ENCODE measurements at places on chromosomes 4 and X.

DNA sequence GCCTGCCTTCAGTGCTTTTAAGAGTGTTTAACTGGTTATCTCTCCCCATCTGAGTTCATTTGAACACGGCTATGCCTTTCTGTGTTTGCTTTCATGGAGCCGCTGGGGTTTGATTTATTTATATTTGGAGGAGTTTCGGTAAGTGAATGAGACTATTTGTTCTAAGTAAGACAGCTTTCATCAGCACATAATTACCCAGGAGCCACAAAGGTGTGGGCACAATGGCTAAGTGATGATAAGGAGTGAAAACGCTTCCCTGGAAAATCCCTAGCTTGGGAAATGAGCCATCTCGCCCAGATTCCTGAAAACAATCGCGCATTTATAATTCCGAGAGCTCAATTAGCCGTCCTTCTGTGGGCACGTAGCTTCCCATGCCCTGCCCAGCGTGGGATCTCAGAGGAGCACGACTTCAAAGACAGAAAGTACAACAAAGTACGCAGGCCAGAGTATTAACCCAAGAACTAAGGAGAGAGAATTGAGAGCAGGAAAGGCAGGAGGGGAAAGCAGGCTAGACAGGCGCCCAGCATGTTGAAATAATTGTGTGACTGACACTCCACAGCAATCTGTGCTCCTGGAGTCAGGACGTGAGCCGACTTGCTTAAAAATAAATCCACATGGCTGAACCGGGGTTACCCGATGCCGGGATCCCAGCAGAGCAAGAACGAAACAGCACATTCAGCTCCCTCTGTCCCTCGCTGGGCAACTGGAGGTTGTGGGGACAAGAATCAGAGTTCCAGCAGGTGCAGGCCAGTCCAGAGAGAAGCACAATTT, 99.0 kb downstream of the DHRSX start:
- no peak for DNase-seq

- DNase-seq, result no peak
These were observed 35.1 kb upstream of the PPP2R3B start for GRCh38 chrX:421646-422391.

GRCh38 chr4:107292979-107293378, 256.9 kb upstream of the DKK2 start:
- no peak for DNase-seq

- DNase-seq, result no peak
These were observed 141.4 kb upstream of the SMIM10 start for GRCh38 chrX:134849390-134849789.

- no peak for DNase-seq
These were observed 7.7 kb downstream of the NKX3-2 start for GRCh38 chr4:13536607-13537006.

DNA sequence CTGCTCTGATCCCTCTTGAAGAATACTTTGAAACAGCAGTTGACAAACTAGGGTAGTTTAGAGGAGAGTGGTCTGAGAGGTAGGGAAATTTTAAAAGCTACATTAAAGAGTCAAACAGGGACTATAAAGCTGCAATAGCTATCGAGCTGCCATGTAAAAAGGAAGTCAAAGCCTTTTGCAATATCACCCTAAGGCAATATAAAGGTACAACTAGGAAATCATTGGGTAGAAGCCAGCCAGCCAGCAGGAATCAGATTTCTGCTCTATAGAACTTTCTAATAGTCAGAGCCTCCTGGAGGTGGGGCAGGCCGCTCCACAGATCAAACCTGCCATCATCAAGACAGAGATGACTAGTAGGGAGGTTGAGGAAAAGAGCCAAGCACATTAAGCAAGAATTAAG, 15.2 kb upstream of the PHOX2B start:
- no peak for DNase-seq

DNA sequence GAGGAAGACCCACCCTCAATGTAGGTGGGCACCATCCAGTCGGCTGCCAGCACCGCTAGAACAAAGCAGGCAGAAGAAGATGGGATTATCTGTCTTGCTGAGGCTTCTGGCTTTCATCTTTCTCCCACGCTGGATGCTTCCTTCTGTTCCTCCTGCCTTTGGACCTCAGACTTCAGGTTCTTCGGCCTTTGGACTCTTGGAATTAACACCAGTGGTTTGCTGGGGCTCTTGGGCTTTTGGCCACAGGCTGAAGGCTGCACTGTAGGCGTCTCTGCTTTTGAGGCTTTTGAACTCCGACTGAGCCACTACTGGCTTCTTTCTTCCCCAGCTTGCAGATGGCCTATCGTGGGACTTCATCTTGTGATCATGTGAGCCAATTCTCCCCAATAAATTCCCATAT, 55.1 kb downstream of the PDLIM5 start:
- no peak for DNase-seq

DNA sequence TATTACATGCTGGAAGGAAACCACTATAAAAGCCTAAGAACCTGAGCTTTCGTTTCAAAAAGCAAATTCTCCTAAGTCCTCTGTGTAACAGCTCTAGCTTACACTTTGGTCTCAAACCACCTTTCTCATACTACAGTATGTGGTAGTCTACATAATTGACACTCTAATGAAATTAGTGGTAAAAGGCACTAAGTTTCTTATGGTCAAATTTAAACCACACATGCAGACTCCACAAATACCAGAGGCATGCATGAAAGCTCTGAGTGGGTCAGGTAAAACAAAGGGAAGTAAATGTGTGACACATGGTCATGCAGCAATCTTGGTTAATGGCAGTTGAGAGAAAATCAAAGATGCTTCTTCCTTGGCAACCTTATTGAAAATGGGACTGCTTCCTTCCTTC, 187.8 kb downstream of the CCNG2 start:
- DNase-seq, result no peak

DNA sequence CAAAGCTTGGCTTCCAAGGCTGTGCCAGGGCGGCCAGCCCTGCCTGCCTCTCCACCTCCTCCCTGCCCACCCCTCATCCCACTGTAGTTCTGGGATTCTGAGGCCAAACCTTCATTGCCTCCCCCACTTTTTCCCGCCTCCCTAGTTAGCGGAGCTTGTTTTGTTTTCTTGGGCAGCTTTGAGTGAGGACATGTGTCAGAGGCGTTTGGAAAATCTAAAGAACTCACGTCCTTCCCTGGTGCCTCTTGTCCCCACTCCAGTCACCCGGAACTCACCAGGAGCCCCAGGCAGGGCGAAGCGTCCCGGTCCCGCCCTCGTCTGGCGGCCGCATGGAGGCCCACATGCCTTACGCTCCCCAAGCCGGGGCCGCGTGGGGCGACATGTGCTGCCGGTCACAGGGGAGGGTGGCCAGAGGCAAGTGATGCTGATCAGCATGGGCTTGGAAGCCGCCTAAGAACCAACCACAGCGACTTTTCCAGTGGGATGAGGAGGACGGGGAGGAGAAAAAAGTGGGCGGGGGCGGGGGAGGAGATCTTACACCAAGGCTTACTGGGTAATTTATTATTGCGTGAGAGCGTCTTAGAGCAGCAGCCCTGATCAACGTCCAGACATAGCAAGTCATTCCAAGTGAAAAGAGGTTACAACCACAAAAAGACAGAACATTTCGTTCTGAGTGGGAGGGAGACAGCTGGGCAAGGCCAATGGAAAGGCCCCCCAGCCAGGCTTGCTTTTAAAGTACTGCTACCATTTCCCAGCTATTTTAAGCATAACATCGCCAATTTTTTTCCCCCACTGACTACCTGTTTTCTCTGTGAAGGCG, 48.5 kb downstream of the PRPS1 start:
- DNase-seq, result peak; percentile 3

- DNase-seq, result no peak
These were observed 35.2 kb upstream of the SCD5 start for GRCh38 chr4:82833696-82834313.

DNA sequence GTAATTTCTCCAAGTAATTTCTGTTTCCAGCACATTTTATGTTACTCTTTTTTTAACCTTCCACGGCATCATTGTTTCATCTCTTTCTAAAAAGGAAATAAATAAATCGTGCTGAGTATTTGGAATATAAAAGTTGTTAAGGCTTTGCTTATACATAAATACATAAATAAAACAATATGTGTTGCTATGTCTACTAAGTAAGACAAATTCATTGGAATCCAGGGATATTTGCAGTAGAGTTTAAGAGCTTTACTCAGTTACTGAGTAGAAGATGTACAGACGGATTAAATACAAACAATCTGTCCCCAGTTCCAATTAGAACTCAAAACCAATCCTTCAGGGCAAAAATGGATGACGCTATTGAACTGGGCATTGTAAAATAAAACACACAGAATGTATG, 1.4 kb downstream of the ARHGAP24 start:
- no peak for DNase-seq

DNA sequence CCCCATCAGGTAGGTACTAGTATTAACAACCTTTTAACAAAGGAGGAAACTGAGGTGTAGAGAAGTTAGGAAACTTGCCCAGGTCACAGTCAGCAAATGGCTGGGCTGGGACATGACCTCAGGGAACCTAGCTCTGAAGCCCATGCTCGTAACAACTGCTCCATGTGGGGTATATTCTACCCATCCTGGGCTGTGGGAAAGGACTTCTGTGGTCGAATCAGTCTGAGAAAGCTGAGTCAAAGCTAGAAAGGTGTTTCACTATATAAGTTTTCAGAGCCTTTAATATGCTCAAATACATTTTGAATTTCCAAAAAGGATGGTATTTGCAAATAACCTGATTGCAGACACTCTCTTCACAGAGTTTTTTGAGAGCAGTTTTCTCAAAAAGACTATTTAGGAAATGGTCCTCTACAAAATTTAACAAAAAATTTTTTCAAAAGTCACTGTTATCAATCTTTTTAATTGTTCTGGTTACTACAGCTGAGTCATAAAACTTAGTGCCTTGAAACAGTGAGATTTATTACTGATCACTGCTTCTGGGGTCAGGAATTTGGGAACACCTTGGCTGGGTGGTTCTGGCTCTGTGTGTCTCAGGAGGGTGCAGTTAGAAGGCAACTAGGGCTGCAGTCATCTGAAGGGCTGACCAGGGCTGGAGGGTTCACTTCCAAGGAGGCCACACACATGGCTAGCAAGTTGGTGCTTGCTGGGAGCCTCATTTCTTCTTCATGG, 53.6 kb downstream of the NSG1 start:
- no peak for DNase-seq

GRCh38 chrX:152904151-152905080, 6.5 kb downstream of the ZNF185 start:
- no peak for DNase-seq

DNA sequence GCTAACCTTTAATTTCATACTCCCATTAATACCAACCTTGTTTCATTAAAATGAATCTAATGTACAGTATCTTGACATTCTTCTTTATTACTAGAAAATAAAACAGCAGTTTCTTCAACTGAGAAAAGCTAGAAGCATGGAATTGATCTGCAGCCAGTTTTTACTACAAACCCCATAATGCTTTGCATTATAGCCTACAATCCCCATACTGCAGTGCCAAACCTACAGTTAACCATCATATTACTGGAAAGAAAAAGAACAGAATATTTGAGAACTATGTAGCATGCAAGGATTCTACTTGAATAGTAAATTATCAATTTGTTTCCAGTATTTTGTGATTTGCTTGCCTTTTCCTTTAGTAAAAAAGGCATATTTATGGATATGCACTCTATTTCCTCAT, 3.2 kb upstream of the IL1RAPL1 start:
- DNase-seq, result no peak

DNA sequence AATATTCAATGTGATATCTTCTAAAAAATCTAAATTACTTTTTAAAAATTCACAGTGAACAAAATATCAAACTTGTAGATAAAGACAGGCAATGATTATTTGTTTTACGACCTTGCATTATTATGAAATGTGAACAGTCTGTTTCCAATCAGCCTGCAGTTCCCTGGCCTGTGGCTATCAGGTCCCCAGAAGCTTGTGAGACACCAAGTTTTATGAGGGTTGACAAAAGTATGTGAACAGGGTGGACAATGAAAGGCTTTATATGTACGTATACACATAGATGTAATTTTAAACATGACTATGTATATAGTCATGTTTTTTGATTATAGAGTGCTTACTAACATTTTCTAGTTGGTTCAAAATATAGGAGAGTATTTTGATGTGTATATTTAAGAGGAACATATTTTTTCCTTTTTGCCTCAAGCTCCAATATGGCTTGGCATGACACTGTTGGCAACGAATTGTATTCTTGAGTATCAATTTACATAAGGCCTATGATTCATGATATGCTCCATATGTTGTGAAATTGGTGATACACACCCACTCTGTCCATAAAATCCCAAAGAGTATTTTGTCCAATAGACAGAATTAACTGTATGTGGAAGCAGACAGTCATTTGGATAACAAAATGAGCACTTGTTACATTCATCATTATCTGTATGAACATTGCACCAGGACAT, 55.7 kb downstream of the BTC start:
- no peak for DNase-seq

DNA sequence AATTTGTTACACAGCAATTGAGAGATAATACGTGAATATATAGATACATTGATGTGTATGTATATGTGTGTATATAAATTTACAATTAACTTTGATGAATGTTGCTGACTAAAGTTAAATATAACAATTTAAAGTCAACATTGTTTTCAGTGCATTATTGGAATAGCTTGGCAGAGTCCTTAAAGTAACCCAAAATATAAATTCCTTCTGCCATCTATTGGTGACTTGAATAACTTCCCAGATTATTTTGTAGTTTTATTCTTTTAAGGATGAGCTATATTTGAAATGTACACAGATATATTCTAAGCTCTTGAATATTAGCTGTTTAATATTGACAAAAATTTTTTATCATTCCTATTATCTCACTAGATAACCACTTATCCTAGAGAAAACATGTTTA, 298.2 kb upstream of the FSTL5 start:
- DNase-seq, result no peak

- DNase-seq, result no peak
These were observed 69.0 kb upstream of the LEF1 start for GRCh38 chr4:108237693-108238092.

DNA sequence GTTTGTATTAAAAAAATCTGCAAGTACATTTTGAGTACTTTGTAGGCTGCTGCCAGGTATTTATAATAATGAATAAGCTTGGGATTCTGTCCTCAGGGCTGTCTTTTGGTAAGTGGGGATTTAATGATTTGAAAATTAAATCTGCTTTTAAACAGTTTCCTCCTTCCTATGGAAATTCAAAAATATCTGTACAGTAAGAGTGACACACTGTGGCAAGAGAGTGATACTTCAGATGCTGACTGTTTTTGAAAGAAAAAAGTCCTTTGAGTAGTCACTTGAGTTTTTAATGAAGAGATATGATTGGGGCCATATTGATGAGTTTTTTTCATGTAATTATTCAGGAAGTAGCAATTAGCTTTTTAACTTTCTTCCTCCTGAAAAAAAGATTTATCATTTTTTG, 49.2 kb downstream of the SMARCAD1 start:
- no peak for DNase-seq

DNA sequence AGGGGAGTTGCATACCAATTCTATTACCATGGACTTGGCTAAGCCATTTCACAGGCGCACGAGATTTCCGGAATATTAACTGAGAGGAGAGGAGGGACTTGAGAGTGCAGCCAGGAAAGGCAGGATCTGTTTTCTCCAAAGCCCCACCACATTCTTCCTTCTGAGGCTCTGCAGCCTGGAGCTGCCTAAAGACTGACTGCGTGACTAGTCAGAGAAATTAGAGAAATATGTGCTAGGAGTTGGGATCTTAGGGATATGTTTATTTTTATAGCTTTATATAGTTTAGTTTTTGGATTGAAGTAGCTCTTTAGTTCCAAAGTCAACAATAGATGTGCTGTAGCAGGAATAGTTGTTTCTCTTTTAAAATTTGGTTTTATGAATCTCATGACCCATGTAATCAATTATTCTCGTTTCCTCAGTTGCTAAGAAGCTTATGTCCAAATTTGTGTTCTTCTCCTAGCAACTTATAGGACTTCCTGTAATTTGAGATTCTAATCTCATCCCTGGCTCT, 300.1 kb upstream of the DDX53 start:
- DNase-seq, result no peak

Data from anterior cingulate cortex (tissue), 58 donors.